ENCODE measurements at places on chromosomes 5 and 9.

DNA sequence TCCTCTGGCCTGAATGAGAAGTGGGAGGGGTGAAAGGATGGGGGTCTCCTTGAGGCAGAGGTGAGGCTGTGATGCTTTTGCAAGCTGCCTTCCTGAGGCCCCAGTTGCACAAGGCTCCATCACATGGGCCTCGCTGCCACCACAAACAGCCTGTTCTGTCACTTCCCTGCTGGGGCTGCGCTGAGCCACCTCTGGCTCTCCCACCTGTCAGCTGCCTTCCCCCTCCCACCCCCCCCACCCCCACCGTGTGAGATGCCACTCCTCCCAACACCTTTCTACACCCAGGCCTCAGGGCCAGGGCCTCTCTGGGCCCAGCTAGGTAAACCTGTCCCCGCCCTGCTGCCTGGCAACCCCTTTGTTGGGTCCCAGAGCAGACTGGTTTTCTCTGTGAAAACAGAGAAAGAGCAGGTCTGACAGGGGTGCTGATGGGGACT lies 4.5 kb upstream of the PDLIM4 start:
- no peak for DNase-seq

DNA sequence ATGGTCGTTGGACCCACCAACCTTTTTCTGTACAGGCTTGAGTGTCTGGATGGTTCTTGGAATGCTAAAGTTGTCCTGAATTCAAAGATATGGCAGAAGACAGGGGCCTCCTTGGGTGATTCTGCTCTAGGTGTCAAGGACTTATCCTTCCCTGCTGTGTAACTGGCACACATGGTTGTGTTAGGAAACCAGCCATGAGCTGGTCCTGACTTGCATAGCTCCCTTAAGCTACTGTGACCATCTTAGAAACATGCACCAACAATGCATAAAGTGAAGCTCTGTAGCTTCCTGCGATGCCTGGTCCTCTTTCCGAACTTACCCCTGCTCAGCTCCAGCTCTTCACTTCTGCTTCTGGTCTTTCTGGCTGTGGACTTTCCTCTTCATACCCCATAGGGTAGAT lies 224.6 kb downstream of the TLE4 start:
- DNase-seq: no peak

DNA sequence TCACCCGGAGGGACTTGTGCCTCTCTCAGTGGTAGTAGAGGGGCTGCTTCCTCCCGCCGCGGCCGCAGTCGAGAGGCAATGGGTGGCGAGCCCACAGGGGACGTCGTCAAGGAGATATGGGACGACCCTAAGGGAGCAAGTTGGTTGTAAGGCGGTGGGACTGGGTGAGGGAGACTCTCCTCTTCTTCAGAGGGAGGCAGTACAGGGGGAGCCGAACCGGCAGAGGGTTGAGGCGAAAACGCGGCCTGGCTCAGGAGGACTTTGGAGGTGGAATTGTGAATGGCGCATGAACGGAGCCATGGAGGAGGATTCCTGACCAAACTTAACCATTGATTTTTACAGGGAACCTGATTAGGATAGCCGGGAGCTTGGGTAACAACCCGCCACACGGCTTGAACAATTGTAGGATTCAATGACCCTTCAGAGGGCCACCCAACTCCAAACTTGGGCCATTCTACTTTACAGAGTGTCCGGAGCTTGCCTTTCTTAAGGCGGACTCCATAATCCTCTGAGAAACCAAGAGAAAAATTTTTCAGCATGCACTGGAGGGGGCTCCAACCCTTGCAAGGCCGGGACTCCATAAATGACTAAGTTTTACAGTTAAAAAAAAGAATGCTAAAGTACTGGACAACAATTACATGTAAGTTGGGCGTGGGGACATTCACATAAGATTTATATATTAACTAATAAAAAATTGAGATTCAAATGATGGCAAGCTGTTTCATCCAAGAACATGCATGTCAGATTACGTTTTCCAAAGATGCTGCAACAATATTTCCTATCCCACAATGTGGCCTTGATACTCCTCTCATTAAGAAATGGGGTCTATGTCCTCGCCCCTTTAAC lies 19.4 kb upstream of the RHOBTB3 start:
- no peak for DNase-seq

- DNase-seq: no peak
These were observed 1.3 kb downstream of the RAB14 start for GRCh38 chr9:121200356-121200755.

All from T-helper 2 cell treated with Interferon-gamma antibody and Interleukin-4, amounts not matched to agents 5 μg/mL and 100 μg/mL, for 36 hours (primary cell).